ENCODE measurements at places on chromosomes 1 and 21.
A peak's percentile ranks its signal among the peaks of the same experiment; 100 is the strongest.

- no peak for DNase-seq
Measured at GRCh38 chr1:47409311-47410067, 6.6 kb upstream of the FOXE3 start.

GRCh38 chr1:225777058-225777582 lies 506 bp upstream of the SRP9 start:
- DNase-seq = no peak

GRCh38 chr1:54276617-54277450 lies 76.9 kb downstream of the MRPL37 start:
- DNase-seq = no peak

DNA sequence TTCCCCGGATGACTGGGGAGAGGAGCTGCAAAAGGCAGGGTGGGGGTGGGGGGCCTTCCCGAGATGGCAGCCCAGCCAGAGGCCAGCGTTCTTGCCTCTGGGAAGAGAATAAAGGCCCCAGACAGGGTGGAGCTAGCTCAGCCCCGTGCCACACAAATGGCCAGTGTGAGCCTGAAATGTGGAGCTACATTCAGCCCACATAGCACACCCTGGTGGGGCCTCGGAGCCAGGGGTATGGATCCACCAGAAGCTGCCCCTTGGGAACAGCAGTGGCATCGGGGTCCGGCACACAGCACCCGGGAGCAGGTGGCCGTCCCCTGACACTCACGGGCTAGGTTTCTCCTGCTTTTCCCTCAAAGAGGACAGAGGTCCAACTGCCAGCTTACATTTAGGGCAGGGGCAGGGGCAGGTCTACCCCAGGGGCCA lies 93.9 kb downstream of the PDE9A start:
- no peak for DNase-seq

DNA sequence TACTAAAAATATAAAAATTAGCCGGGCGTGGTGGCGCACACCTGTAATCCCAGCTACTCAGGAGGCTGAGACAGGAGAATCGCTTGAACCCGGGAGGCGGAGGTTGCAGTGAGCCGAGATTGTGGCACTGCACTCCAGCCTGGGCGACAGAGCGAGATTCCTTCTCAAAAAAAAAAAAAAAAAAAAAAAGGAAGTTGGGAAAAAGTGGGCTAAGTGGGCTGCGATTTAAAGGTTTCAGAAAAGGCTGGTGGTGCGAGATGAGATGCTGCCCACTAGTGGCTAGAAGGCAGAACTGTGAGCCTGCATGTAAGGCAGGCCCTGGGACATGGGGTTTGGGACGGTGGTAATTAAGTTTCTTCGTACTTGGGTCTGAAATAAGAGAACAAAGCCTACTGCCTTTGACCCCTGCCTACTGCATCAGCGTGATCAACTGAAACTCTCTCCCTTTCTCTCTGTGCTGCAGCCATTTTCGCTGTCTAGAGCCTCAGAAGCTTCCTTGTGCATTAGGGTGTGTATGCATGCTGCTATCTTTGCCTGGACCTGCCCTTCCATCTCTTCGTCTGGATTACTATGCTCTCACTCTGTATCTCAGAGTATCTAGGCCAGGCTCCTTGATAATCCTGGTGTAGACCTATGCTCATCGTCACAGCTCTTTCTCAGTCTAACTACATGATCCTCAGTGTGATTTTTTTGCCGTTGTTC lies 12.4 kb downstream of the FMOD start:
- peak; percentile 59 for DNase-seq

- no peak for DNase-seq
Measured at GRCh38 chr1:187067160-187067559, 238.4 kb downstream of the PLA2G4A start.

- DNase-seq = no peak
Measured at GRCh38 chr1:108881369-108881768, 4.6 kb downstream of the GPSM2 start.

All from activated naive CD4-positive, alpha-beta T cell treated with anti-CD3 and anti-CD28 coated beads, Interleukin-2, amount 50 U/mL, for 72 hours (primary cell).